ENCODE measurements at places on chromosomes 7 and 10.

GRCh38 chr7:151003572-151003971, 12.8 kb downstream of the NOS3 start:
- no peak for DNase-seq

- DNase-seq = peak; percentile 97
Measured at GRCh38 chr10:104300736-104301292, 31.8 kb downstream of the GSTO2 start.

- DNase-seq = no peak
Measured at GRCh38 chr10:69151984-69152383, 28.0 kb downstream of the VPS26A start.

- no peak for DNase-seq
Measured at GRCh38 chr7:30814700-30815387, 43.6 kb downstream of the MINDY4 start.

DNA sequence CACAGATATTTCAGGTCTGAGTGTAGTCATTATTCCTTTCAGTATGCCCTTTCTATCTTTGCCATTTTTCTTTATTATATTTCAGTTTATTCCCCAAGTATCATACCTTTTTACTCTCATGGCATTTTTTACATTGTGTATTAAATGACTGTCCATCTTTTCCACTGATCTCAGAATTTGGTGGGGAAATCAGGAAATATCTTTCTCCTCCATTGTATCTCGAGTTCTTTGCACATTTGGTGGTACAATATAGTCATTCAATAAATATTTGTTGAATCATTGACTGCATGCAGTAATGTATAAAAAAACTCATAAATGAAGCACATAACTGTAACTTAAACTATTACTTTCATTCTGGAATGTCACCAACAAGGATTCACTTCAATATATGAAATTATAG, 354.7 kb downstream of the HGF start:
- DNase-seq = peak; percentile 52

GRCh38 chr7:936386-937054, 18.0 kb downstream of the ADAP1 start:
- peak; percentile 53 for DNase-seq

DNA sequence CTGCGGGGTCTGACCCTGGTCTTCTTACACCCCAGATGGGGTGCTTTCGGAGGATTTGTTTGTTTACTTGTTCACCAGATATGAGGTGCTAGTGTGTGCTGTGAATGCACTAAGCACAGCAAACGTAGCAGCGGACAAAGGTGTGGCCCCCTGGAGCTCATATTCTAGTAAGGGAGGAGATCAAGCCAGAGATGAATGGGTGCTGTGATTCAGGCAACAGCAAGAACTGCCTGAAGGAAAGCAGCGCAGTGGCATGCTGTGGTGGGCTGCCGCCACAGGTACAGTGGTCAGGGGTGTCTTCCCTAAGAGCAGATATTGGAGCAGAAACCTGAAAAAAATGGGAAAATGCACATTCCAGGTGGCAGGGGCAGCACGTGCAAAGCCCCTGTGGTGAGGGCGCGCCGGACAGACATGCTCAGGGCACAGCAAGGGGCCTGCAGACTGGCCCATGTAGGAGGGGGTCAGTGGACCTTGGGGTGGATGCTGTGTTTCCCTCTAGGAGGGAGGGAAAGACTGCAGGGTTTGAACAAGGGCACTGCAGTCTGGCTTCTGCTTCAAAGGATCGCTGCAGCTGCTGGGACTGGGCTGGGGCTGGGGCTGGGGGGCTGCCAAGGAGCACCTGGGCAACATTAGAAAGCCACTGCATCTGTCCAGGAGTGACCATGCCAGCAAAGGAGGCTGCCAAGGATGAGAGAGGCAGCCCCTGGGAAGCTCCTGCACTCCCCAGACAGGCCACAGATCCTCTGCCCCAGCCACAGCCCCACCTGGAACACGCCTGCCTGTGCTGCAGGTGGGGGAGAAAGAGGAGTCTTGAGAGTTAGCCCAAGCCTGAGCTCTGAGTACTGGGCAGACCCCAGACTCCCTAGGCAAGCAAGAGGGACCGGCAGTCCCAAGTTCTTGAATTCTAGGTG, 927 bp upstream of the DEPP1 start:
- no peak for DNase-seq

- DNase-seq = peak; percentile 77
Measured at GRCh38 chr10:117477961-117478670, 64.4 kb upstream of the EMX2 start.

DNA sequence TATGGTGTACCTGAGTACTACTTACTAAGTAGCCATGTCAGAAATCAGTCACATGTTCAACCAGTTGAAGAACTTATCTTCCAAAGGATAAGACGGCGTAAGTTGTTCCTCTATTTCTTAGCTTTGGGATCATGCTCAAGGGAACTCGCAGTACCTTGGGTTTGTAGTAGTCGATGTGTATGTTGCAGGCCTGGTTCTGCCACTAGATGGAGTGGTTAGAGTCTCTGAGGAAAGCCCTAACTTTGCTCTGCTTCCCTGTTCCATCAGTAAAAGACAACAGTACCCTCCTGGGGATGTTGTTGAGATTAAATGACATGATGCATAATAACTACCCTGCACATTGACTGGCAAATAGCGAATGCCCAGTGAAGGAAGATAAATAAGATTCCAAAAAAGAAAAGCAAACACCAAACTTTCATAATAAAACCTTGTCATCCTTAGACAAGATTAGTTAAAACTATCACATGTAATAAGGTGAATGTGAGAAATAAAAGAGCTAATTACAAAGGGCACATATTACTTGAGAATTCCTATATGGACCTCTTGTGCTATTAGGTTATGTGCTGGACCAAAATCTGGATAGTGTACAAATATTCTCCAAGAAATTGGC, 165.9 kb downstream of the ABCA13 start:
- DNase-seq = peak; percentile 6

DNA sequence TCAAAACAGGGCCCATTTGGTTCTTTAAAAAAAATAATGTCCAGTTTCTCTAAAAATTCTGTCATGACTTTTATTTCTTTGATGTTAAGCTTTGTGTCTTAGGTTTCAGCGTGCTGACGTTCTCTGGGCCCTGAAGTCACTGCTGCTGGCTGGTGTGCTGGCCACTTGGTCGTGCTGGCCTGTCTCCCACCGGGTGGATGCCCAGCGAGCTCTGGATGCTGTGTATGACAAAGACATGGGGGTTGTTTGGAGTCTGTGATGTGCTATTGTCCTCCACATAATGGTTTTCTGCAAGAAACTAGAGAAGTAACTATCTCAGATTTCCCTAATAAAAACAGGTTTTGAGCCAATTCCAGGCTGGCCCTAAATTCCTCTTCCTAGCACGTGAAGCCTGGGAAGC, 9.5 kb upstream of the IDI2 start:
- DNase-seq = no peak

- peak; percentile 80 for DNase-seq
Measured at GRCh38 chr10:3811291-3811870, 26.4 kb upstream of the KLF6 start.

DNA sequence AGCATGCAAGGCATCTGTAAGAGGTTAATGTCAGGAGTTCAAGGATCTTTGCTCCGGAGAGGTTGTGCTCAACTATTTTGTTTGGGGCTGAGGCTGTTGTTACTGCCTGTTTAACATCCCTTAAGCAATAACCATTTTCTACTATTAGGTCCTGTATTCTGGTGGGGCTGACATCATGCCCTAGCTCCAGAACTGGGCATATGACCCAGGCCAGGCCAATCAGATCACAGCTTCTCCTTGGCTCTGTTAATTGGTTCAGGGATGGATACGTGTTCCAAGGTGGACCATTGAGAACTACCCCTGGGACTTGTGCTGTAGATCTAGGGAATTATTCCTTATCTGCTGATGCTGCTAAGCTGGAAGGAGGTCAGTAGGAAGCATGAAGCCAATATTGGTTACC, 67.0 kb downstream of the SYPL1 start:
- no peak for DNase-seq

DNA sequence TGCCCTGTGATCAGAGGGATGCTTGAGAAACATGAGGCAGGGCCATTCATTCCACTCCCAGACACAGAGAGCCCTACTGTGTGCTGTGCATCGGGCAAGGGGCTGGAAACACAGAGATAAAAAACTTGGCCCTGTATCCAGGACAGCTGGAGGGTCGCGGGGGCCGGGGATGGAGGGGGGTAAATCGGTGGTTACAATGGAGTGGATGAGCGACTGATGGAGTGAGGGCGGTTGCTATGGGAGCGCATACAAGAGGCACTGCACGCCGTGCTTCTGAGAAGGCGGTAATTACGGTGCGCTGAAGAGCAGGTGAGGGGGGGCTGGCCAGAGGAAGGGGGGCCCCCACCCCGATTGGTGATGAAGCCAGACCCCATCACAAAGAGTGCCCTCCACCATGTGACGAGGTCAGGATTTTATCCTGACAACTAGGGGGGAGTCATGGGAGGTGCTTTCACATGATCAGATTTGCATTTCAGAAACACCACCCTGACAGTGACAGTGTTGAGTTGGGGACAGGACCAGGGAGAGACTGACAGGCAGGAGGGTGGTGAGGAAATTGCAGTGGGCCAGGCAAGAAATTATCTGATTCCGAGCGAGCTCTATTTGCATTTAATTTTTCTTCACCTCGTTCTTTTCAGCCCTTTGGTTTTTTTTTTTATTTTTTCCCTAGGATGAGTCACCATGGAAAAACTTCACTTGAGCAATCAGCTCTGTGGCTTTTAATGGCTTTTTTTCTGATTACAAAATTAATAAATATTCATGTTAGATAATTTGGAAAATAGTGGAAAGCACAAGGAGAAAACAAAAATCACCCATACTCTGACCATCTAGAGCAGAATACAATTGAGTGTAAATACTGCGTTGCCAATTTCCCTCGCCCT, 7.8 kb downstream of the CPA5 start:
- peak; percentile 70 for DNase-seq

GRCh38 chr10:16996530-16996964, 133.1 kb downstream of the CUBN start:
- peak; percentile 65 for DNase-seq
